ENCODE measurements at places on chromosomes 11 and 22.

DNA sequence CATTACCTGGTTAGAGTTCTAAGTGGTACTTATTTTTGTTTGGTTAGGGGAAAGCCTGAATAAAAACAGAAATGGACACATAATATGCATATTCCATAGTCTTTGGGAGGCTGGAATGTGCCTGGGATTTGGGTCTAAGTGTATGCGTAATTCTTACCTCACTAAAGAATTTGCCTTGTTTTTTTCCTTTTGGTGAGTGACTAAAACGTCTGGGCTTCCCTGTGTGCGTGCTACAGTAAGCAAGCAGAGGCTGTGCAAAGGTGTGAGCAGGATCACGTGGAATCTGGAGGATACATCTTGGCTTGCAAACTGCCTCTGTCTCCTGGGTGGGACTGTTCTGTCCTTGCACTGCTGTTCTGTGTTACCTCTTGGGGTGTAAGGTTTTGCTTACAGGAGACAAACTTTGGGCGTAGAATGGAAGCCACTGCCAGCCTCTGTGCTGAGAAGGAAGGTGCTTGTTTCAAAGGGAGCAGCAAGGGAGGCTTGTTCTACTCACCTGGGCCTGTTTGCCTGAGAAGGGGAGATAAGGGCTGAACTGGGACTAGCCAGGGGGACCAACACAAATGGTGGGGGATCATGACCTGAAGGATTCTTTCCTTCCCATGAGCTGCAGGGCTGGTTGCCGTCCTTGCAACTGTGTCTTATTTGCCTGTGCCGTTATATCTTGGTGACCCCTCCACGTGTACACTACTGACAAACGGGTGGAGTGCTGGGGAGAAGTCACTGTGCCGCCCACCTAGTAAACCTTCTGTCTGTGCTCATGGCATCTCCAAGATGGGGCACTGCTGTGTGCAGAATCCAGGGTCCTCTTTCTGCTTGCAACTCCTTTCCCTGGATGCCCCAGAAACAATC is 4.5 kb downstream of the NEAT1 start:
- DNase-seq: no peak

- DNase-seq: no peak
These were observed 115.6 kb downstream of the SLC1A2 start for GRCh38 chr11:35303596-35304385.

DNA sequence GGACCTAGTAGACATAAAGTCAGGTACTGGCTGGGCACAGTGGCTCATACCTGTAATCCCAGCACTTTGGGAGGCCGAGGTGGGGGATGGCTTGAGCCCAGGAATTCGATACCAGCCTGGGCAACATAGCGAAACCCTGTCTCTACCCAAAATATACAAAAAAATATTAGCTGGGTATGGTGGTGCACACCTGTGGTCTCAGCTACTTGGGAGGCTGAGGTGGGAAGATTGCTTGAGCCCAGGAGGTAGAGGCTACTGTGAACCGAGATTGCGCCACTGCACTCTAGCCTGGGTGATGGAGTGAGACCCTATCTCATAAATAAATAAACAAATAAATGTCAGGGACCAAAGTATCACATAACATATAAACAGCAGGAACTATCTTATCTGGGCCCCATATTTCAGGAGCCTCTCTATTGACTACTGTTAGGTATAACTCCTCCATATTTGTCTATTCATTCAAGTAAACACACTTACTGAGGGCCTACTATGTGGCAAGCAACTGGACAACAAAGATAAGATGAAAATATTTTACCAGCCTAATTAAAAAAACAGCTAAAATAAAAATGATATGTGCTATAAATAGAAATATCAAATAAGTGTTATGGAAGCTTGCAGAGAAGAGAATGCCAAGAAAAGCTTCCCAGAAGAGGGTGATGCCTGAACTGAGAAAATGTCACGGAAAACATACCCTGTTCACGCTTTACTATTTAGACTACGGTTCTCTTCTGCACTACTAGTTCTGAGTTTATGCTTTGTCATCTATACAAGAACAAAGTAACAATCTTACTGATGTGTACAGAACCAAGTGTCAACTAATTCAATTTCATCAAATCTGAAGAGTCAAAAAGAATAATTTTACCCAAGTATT is 2.0 kb downstream of the NUP98 start:
- DNase-seq: no peak

- no peak for DNase-seq
These were observed 139.6 kb upstream of the E2F8 start for GRCh38 chr11:19380375-19380774.

GRCh38 chr22:20858615-20859416 is at the start of the genes PI4KA and SNAP29:
Gene PI4KA (minus strand): TSS chr22:20858811. CDS start chr22:20858725, 86 bp downstream.
Gene SNAP29 (plus strand): TSS chr22:20859007. CDS start chr22:20859111, 104 bp downstream.
- peak; percentile 97 for DNase-seq

DNA sequence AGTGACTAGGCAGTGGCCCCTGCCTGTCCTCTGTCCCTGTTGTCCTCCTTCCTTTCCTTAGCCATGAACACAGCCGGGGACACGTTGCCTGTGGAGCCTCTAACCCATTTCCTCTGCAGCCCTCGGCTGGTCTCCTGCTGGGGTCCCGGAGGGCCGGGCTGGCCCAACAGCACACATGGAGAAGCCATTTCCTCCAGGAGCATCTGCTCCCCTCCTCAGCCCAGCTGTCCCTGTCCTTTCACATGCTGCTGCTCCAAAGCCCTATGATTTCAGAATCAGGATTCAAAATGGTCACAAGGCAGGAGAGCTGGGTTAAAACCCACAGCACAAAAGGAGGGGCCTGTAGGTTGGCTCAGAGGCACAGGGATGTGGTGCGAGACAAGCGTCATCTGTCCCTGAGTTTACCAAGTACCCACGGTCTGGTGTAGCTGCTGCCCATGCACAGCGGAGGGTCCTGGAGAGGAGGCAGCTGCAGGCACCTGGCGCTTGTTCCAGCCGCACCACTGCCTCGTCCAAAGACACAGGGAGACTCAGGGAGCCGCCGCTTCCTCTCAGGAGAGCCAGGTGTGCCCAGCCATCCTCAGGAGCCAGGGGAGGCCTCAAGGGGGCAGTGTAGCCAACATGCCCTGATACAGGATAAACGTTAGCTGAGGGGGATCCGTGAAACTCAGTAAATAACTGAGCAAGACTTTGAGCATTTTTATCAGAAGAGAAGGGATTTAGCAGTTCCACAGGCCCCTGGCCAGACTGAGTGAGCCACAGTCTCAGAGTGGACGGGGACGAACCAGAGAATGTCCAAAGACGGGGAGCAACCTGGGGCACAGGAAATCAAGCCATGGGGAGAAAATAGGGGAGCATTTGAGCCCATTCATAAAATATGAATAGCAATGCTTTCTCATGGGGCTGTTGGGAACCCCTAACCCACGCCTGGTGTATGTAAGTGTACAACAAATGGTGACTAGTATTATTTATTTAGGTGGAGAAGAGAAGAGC is 3.9 kb upstream of the VSIG10L2 start:
- peak; percentile 40 for DNase-seq

DNA sequence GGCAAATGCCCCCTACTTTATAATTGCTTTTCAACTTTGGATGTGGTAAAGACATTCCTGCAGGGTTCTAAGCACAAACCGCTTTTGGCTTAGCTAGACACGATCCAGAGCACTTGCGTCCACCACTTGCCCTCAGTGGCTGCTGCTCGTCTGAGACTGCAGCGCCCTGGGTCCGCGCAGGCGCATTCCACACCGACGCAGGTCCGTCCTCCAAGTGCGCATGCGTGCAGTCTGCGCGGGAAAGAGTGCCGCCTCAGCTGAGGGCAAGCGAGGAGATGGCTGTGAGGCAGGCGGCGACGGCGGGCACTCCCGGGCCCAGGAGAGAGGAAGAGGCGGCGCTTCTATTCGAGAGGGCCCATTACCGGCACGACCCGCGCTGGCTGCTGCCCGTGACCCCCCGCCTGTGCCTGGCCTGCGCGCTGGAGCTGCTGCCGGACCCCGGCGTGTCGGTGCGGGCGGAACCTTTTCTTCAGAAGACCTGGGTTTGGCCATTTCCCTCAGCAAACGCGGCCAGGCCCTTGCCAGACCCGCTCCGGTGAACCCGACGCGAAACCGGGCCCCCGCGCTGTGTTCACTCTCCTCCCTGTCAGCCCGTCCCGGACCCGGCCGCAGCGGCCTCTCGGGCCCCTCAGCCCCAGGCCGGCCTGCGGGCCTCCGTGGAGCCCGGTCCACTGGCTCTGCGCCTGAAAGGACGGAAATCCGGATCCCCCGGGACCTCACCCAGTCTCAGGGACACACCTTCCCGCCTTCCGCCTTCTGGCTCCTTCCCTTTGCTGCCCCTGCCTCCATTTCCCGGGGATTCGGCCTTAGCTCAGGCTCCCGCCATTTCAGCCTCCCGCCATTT is at the start of gene MEI1:
MEI1 (plus strand) TSS at position 240 of the 844 bp plus-strand sequence; CDS start at position 276, 36 bp downstream.
- DNase-seq: peak; percentile 92

- DNase-seq: no peak
These were observed 33.6 kb downstream of the MAP6 start for GRCh38 chr11:75635066-75635862.

DNA sequence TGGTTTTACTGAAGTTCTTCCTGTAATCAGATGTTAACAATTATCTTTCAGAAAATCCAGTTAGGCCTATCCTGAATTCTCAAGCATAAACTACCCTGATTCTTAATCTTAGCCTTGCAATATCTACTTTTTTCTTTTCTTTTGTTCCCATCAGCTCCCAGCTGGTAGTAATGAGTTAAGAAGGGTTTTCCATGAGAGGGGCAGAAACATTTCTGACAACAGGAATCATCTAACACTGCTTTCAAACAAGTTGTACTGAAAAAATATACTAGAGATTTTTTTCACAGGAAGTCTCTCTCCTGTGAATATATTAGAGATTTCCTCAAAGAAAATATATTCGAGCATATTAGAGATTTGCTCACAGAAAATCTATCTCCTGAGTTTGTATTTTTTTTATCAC is 3.3 kb upstream of the TRIM6 start:
- DNase-seq: no peak

DNA sequence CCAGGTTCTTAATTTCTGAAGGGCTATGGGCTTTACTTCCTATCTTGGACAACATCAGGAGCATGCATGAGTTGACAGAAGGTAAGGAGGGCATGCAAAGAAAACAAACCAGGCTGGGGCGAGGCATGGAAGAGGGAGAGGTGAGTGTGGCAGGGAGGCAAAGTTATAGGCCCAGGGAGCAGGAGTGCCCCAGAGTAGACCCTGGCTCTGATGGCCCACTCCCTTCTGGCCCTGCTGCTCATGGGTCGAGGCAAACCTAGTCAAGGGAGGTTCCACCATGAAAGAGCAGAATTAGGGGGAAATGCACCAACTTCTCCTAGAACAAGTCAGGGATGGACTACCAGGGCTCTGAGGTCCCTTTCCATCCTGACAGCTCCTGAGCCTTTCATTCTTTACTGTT is 10.2 kb downstream of the CHRNA10 start:
- DNase-seq: no peak

GRCh38 chr22:46641811-46642266 is 21.7 kb downstream of the GRAMD4 start:
- DNase-seq: no peak

- no peak for DNase-seq
These were observed 14.4 kb downstream of the DCDC1 start for GRCh38 chr11:31355131-31355530.

DNA sequence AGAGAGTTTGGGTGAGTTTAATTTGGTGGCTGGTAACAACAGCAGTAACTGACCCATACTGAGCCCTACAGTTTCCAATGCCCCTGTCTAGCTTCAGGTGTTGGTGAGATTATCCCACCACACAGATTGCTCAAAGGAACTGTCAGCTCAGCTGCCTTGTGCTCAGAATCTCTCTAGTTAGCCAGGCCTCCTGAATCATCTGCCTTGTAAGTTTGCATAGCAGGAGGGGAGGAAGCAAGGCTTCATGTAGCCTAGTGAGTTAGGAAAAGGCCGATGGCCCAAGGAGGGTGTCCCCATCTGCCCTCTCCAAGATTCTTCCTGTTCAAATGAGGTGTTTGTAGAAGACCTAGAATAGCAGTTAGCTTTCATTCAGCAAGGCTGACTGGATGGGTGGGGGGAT is 74.3 kb downstream of the MICAL2 start:
- DNase-seq: no peak

DNA sequence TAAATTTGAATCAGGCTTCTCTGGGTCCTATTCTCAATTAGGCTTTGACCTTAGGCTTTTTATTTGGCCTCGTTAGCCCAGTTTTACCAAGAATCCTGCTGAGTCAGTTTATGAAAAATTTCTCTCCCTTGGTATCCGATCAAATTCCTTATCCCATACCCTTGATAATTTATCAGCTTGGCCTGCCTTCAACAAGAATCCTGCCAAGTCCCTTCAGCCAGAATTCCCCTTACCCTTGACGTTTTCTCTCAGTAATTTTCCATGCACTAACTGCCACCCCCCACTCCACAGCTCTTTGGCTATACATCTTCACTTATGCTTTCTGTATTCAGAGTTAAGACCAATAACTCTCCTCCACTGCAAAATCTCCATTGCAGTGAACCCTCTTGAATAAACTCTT is 811.0 kb upstream of the CCDC90B start:
- no peak for DNase-seq

DNA sequence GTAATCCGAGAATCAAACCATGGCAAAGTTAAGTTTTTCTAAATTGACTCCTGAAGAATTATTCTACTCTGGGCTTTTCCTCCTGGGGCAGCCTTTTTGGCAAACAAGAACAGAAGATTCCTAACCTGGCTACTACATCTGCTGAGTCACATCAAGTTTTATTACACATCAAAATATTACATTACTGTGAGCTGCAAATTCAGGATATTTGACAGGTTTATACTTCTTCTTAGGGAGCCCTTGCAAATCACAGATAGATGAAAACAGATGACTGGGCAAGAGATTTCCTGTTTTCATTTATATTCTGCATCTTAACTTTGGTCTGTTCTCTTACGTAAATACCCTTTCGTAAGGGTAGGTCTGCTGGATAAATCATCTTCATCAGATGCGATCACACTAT is 23.6 kb downstream of the XRRA1 start:
- DNase-seq: no peak

DNA sequence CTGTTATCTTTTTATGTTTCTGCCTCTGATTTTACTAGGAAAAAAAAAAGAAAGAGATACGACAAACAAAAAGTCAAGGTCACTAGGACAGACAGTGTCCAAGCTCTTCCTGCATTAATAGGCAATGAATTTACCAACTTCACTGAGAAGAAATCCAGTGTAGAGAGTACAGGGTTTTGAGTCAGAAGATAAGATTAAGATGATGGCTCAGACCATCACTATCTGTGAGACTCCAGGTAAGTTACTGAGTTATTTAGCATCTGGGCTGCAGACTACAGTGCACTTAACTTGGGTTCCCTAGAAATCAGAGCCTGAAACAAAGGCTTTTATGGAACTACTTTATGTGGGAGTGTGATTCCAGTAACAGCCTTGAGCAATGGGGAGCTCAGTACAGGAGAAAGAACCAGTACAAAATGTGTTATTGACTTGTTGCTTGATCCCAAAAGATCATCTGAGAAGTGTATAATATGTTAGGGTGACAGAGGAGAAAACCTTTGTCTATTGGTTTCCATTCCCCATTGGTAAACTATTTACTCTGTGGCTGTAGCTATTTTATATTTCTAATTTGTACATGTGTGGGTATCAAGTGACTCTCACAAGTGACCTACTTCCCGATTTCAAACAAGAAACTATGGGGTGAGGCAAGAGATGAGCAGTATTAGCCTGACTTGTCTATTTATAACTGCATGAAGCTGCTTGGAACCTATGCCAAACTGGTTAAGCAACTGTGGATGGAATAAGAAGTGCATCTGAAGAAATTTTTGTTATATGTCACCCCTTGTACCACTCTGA is 395.8 kb downstream of the RAB38 start:
- no peak for DNase-seq

GRCh38 chr11:32840587-32840986 is 10.9 kb downstream of the PRRG4 start:
- DNase-seq: no peak

Data from stimulated activated CD4-positive, alpha-beta T cell treated with anti-CD3 and anti-CD28 coated beads, Interleukin-12 subunit alpha, Interleukin-12 subunit beta, amount 100 ng/mL, for 4 hours (primary cell).